ENCODE measurements at places on chromosomes 16 and 17.

DNA sequence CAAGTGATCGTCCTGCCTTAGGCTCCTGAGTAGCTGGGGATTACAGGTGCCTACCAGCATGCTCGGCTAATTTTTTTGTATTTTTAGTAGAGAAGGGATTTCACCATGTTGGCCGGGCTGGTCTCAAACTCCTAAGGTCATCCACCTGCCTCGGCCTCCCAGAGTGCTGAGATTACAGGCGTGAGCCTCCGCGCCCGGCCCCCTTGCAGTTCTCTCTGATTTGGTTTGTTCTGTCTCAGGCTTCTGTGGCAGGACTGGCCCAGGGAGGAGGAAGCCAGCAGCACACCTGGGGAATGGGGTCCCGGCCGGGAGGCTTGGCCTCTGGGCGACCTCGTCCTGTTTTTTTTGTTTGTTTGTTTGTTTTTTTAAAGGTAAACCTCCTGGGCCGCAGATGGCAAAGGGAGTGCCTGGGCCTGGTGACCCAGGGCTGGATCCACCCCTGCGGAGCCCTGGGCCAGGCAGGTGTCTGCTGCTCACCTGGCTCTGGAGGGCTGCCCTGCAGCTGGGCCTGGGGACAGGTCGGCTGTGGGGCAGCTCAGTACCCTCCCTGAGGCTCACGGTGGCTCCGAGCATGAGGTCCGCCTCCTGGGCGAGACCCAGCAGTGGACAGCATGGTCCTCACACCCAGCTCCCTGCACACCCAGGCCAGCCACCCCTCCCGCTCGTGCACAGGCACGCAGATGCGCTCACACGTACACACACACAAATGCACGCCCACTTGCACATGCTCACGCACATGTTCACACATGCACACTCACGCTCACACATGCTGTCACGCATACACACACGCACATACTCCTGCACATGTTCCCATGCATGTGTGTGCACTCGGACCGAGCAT lies 3.3 kb upstream of the NUDT16L1 start:
- no peak for DNase-seq

GRCh38 chr17:41811549-41812380 lies at the start of gene P3H4:
TSS of gene P3H4 (minus strand) at chr17:41811949. CDS start at chr17:41811915, 34 bp downstream.
- DNase-seq = peak; percentile 77

- DNase-seq = no peak
These were observed 95.7 kb downstream of the CYB561 start for GRCh38 chr17:63350364-63350763.

DNA sequence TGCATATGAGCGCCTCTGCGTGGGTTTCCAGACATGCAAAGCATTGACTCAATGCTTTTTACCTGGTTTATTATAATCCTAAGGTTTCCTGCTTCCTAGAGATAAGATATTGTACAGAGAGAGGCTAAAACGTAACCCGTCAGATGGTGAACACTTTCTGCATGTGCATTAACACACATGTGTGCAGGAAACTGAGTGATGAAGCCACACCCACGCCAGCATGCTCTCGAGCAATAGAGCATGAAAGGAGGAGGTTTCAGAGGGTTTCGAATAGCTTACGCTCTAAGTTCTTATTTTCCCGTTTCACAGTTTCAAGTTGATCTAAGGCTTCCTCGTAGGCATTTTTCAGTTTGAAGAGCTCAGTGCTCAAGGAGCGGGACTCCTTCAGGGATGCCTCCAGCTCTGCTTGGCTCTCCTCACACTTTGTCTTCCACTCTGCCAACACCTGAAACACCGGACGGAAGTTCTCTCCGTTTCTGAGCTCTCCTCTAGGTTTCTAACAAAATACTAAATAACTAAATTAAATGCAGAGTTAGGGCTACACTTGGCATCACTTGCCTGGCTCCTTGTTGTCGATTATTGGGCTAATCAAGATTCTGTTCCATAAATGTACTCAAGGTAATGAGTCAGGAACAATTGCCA lies 23.2 kb downstream of the MYH3 start:
- DNase-seq = no peak

GRCh38 chr17:42138749-42139492 lies 15.9 kb downstream of the RAB5C start:
- no peak for DNase-seq

GRCh38 chr17:56602292-56603130 lies 9.0 kb downstream of the NOG start:
- no peak for DNase-seq

DNA sequence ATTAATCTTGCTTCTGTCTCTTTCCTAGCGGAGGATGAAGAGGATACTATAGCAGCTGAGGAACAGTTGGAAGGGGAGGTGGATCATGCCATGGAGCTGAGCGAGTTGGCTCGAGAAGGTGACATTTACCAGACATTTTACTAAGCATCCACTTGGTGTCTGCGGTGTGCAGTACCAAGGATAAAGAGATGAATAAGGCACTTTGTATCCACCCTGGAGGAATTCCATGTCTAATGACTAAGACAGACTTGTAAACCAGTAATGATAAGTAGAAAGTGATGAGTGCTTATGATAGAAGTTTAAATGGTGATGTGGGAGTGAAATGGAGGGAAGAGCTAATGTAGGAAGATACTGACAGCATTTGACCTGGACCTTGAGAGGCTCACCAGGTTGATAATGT lies 12.0 kb downstream of the SRCAP start:
- DNase-seq = no peak

GRCh38 chr16:66720766-66721165 lies 24.2 kb upstream of the CMTM4 start:
- DNase-seq = no peak

DNA sequence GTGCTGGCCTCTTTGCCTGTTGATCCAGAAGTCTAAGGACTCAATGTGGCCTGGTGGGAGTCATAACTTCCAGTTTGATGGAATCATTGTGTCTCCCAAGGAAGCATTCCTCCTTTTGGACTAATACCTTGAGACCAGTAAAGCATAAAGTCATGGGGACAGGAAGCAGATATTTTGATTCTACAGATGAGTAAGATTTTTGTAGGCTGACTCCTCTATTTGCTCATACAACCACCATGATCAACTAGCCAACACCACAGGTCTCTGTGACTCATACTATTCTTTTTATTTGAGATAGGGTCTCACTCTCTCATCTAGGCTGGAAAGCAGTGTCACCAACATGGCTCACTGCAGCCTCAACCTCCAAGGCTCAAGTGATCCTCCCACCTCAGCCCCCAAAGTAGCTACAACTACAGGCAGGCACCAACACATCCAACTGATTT lies 6.2 kb downstream of the MT2A start:
- DNase-seq = no peak

DNA sequence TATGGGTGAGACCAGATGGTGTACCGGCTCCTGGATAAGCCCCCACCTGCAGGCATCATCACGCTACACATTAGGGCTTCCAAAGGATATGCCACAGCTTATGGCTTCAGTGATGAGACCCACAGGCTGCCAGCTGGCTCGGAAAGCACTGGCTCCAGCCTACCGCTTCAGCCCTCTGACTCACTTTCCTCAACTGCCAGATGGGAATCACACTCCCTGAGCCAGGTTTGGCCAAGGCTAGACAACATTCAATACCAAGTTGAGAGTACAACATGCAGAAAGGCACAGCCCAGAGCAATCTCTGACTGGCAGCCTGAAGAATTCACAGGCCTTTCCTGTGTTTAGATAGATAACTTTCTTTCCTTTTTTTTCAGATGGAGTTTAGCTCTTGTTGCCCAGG lies 10.3 kb downstream of the CENPV start:
- no peak for DNase-seq

DNA sequence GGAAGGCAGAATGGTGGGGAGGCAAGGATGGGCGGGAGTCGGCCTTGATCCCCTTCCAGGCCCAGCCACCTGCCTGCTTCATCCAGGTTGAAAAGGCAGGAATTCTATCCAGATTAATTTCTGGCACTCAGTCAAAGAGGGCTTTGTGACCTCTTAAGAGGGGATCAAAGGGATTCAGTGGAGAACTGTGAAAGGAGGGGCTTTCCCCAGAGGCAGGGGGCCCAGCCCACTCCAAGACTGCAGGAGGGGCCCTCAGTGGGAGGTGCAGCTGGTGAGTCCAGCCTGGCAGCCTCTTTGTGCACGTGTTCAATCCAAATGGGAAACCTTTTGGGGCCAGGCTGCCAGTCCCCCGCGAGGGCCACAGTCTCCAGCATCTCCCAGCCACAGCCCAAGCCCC lies 148.5 kb upstream of the PLCG2 start:
- no peak for DNase-seq

DNA sequence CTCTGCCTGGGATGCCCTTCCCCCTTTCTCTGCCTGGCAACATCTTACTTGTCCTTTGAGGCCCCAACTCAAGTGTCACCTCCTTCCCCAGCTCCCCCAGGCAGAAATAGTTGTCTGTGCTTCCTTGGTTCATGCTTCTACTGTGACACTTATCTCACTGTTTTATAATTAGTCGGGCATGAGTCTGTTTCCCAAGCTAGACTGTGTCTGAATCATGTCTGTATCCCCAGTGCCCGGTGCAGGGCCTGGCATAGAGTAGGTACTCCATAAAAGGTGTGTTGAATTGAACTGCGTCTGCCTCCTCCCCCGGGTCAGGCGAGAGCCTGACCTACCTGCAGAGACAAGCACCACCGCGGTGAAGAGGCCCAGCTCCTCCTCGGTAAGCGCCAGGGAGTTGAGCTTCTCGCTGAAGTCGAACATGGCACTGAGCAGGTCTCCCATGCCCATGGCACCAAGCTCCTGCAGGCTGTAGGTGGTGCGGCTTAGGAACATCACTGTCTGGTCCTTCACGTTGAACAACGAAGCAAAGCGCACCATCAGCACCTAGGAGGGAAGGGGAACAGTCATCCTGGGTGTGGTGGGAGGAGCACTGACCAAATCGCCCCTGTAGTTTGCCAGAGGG lies 6.7 kb downstream of the NR1D1 start:
- DNase-seq = no peak

DNA sequence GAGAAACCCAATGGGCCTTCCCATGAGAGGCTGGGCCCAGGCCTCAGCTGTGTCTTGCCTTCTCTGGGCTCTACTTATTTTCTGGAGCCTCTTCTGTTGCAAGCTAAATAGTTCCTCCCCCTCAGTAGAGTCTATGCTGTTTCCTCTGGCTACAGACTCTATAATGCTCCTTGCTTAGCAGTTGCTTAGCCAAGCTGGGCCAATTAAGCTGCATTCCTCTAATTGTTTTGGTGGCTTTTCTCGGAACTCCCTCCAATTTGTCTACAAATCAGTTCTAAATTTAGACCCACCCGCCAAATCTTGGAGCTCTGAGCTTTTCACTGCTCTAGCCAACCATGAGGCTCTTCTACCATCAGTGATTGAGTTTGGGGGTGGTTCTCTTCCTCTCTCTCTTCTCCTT lies 302.7 kb upstream of the ASIC2 start:
- DNase-seq = no peak

DNA sequence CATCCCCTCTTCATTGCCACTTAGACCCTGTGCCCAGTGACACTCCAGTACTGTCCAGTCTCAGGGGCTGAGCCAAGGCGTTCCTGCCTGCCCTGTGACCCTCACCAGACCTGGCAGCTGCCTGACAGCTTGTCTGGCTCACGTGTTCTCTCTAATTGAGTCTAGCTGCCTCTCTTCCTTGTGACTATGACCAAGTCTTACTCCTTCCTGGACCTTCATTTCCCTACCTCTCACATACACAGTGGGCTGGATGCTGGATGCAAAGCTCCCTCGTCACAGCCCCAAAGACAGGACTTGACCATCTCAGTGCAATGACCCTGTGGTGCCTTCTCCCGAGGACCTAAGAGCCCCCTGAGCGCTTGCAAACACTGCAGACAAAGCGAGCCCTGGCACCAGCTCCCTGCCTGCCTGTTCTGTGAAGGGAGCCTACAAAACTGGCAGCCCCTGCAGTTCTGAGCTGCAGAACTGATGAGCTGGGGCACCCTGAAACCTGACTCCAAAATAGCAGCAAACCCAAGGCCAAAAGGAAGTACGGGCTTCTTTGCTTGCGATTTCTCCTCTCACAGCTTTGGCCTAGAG lies 1.7 kb downstream of the DEXI start:
- no peak for DNase-seq
